ENCODE measurements at places on chromosomes 7 and 10.

- no peak for DNase-seq
Measured at GRCh38 chr7:149166142-149166541, 18.9 kb downstream of the ZNF398 start.

DNA sequence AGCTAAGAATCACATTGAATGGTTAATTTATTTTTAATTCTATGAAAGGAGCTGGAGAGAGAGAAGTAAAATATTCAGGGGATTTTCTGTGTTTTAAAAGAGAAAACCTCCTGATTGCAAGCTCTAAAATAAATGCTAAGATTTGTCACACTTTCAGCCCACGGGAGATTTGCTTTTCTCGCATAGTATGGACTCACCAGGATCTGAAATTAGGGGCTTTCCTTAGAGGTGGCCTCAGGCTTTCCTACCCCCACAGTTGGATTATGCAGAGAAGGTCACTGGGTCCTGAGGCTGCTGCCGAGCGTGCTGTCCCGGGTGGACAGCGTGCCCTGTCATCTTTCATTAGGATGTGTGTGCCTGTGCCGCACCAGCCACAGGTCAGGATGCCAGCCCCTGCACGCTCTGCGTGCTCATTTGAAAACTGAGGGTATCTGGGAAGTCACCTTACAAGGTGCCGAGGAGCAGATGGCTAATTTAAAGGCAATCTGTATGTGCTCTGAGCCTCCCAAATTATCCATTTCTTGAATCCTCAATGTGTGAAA, 258.8 kb downstream of the CELF2 start:
- no peak for DNase-seq

DNA sequence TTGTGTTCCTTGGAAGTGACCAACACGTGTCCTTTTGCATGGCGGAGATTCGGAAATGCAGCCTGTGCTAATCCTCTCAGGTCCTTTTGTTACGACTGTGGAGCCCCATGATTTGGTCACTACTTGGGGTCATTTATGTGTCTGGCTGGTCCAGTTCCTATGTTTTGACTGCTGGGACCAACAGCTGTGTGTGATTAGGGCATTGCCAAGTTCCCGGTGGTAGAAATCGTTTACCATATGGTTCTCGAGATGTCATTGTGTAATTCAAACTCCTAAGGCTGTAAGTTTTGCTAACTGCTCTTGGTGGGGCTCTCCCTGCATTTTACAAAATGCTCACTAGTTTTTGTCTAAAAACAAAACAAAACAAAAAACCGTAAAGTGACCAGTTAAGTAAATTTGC, 62.0 kb downstream of the CCNY start:
- no peak for DNase-seq

DNA sequence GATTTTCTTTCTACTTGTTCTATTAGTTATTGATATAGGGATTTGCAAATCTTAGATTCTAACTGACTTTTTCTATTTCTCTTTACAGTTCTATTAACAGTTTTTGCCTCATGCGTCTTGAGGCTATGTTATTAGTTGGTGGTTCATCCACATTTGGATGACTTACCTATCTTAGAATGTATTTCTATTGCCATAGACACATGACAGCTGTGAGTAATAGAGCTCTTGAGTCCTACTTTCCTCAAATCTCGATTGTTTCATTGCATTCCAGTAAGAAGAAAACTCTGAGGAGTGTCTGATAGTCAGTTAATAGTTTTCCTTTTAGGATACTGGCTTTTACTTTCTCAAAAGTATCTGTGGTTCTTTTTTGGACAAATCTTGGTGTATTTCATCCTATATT, 241.4 kb upstream of the ZNF32 start:
- no peak for DNase-seq

DNA sequence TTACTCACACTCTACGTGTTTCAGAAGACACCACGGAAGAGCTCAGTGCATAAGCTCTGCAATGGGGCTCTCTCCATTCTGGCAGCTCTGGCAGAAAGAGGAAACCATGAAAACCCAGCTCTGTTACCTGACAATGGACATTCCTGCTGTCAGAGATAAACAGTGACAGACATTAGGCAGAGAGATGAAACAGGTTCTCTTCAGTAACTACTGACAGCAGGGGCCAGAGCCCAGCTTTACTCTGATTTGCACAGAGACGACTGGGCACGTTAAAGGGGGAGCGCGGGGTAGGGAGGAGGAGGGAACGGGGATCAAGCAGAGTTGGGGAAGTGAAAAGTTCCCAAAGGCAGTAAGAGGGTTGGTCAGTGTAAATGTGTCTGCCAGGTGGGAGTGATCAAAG, 206.1 kb downstream of the RAMP3 start:
- DNase-seq: no peak
